ENCODE measurements at places on chromosomes 5 and 9. TPM values are rescaled to one million over a fixed set of nuclear protein-coding genes. Genes with fewer than 3 reads are reported as not detected.
A peak's percentile ranks its signal among the peaks of the same experiment; 100 is the strongest.

Gene IL4
- total RNA-seq: not detected

GRCh38 chr5:174737330-174737729 lies 12.9 kb downstream of the MSX2 start:
- DNase-seq: no peak

Gene LCN1
- not detected for total RNA-seq

GRCh38 chr9:12183321-12183720 lies 509.9 kb upstream of the TYRP1 start:
- no peak for DNase-seq

GRCh38 chr5:123610665-123611405 lies 98.9 kb downstream of the CSNK1G3 start:
- DNase-seq: no peak

- DNase-seq: no peak
Observed at GRCh38 chr5:55338810-55339243, 31.0 kb downstream of the MTREX start.

DNA sequence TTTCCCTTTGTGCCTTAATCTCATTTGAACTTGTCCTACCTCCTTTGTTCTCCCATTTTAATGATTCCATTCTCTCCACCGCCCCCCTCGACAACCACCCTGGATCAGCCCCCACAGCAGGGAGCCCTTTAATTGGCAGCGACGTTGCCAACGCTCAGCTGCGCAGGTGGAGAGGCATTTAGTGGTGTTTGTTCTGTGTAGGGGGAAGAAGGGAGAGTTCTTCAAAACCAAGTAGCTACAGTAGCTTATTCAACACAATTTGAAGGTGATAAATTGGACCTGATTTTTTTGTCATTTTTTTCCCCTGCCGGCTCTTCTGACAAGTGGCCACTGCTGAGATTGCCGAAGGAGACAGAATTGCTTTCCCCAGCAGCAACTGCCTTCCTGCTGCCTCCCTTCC lies 499.1 kb downstream of the CDK5RAP2 start:
- DNase-seq: no peak

DNA sequence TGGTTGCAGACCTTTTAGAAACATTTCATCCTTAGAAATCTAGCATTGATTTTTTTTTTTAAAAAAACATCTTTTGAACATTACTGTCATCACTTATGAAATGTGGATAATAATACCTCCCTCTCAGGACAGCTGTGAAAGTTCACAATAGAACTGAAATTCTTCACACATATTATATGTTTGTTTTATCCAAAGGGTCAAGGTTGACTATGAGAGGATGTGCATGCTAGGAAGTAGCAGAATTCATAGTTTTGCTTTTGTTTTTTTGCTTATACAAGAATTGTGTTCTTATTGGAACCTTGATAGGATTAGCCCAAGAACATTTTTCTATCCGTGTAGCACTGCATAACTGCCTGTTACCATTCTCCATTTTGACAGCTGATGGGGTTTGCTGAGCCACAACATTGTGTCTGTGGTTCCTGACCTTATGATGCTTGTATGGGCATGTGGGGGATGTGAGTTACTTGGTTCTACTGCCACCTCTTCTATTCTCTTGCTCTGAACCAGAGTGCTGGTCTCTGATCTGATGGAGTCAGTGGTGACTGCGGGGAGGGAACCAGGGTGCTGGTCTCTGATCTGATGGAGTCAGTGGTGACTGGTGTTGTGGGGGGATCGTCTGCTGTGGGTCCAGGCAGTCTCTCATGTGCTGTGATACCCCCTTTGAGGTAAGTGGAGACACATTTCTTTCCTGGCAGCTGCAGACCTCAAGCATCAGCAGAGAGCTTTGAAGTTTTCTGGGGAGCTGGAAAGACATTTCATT lies 27.1 kb upstream of the ACTBL2 start:
- no peak for DNase-seq

GRCh38 chr9:127531676-127532075 lies 80.4 kb downstream of the LRSAM1 start:
- DNase-seq: no peak

Gene CDH9
- not detected for total RNA-seq

DNA sequence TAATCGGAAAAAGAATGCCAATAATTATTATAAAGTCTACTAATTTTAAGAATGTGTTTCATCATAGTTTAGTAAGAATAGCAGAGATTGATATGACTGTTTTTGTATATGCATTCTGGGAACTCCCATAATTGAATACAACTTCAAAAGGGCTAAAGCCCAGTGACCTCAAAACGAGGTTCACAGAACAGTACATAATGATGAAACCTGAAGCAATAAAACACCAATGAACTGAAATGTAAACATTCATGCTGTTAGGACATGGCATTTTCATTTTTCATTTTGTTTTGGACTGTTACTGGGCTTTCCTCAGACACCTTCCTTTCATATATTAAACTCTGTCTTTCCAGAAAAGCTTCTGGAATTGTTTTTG lies 684 bp upstream of the JMY start:
- DNase-seq: no peak

GRCh38 chr9:93302586-93303257 lies 118.8 kb downstream of the WNK2 start:
- DNase-seq: peak; percentile 60

Gene PCDHB13
- 4.2 TPM for total RNA-seq
